Stimulated activated CD4-positive, alpha-beta T cell treated with anti-CD3 and anti-CD28 coated beads, Interleukin-12 subunit alpha, Interleukin-12 subunit beta, amount 100 ng/mL, for 48 hours (primary cell): ENCODE measurements at places on chromosomes 3 and 15.
A peak's percentile ranks its signal among the peaks of the same experiment; 100 is the strongest.

DNA sequence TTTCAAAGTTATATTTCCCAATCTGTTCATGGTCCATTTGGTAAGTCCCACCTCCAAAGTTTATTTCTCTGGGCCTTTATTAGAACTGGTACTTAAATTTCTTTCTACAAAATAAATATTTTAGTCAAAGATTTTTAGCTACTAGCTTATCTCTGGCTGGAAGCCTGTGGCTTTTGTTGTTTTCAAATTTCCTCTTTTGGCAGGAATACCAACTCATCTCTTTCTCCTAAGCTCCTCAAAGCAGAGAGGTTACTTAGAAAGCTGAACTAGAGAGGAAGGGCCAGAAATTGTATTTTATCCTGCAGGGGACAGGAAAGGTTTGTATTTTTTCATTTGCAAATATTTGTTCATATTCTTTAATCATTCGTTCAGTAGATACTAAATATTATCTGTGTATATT, 227.8 kb downstream of the TBL1XR1 start:
- DNase-seq, result no peak

DNA sequence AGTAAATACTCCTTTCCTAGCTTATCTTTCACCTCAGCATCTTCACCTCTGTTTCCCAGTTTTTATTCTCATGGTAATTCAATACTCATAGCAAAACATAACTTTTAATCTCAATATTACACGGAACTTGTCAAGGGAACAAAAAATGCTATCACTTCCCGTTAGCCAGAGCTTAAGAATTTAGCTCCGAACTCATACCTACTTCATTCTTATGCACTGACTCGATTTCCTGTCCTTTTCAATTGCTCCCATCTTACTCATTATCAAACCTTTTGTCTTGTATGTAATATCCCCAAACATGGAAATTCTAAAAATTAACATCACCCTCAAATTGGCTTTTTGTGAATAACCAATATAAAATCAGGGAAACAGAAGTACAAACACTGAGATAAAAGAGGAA, 28.2 kb downstream of the MYEF2 start:
- no peak for DNase-seq

DNA sequence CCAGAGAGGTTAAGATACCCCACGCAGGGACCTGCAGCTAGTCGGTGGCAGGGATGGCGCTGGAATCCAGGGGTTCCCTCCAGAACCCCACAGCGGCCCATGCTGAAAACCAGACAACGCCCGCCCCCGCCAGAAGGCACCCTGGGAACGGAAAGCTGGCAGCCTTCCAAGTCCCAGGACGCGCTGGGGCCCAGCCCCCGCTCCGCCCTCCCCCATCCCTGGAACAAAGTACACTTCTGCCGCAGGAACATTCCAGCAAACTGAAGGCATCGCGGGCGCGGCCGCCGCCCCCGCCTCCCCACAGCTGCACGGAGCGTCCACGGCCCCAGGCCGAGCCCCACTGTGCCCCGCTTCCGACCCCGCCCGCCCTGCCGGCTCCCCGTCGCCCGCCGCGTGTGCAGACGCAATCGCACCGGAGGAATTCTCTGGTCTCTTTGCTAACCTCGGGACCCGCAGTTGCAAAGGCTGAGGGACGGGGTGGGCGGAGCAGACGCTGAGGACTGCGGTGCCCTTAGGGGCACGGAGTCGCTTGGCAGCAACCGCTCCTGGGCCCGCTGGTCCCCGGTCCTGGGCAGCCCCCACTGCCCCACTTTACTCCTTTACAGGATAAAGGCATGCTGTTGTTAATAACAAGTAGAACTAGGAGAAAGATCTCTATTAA, 44.8 kb upstream of the RNU6-1 start:
- peak; percentile 25 for DNase-seq

DNA sequence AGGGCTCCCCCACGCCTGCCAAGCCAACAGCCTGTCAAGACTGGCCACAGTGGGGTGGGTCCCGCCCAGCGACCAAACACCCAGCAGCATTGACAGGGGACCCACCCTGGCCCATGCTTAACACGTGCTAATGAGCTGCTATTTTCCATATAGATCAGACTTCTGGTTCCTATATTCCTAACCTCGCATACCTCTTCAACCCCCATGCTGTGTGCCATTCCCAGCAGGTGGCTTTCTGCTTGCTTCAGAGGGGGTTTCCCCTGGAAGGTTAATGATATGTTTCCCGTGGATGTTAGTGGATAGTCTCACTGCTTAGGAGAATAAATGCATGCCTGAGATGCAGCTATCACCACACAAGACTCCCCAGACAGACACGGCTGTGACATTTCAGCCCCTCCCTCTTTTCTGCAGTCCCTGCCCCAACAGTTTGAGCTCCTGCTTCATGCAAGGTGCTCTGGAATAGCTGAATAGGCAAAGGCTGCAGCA, 37.9 kb upstream of the MGLL start:
- no peak for DNase-seq

DNA sequence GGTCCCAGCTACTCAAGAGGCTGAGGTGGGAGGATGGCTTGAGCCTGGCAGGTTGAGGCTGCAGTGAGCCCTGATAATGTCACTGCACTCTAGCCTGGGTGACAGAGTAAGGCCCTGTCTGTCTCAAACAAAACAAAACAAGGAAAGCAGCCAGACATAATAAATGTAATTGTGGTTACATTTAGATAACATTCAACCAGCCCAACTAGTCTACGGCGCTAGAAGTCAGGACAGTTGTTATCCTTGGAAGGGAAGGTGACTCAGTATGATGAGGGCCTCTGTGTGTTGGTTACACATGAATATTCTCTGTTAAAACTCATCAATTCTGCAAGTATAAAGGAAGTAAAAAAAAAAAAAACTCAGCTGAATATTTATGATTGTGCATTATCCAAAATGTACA, 27.0 kb upstream of the CSPG5 start:
- DNase-seq, result no peak

- no peak for DNase-seq
Observed at GRCh38 chr3:63914312-63914711, 2.1 kb upstream of the SCAANT1 start.

DNA sequence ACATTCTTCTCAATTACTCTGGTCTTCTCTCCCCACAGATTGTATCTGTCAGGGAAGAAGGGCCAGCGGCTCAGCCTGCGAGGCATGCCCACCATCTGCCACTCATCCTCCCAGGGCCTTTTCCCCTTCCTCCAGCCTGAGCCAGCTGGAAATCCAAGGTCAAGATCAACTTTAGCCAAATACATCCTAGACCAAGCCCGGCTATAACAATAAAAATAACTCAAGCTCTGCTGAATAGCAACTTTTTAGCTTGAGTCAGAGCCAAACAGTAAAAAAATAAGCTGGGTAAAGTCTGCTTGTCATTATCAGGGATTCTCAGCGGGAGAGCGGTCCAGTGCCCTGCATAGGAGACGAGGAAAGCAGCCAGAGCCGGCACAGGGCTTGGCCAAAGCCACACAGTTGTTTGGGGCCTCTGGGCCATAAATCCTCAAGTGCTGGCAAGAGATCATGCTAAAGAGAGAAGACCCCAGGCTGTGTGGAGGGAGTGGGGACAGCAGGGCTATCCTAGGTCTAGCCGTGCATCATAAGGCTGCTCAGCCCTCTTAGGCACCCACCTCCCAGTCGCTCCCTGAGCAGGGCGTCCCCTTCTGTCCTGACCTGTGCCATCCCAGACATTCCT, 76.2 kb upstream of the HERC1 start:
- DNase-seq, result no peak

GRCh38 chr3:123285066-123285465, 83.3 kb downstream of the SEC22A start:
- no peak for DNase-seq

GRCh38 chr3:100753846-100754245, 44.6 kb downstream of the TFG start:
- no peak for DNase-seq

DNA sequence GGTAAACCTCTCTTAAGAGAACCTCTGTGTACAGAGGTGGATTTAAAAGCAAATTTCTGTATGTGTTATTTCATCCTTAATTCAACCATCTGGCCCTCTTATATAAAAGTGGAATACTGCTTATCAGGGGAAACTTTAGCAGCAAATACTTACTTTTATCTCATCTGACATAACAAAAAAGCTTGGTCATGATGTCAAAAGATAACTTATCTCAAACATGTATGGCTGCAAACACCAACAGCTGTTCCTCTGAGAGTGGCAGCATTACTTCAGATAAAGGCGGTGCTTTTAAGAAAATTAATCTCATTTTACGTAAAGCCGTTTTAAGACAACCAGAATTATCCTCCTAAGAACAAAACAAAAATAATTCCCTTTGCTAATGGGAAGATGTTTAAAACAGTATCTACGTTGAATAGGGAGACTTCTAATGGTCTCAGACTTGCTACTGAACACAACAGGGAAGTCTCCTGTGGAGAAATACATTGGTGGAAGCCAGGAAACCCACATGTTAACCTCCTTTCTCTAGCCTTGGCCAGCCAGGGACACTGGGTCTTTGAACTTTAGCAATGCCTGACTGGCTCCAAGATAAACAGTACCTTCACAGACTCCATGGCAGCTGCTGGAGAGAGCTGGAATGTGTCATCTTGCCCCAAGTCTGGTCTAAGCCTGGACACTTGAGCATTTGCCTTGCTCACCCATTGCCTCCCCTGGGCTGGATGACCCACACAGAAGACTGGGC, 18.1 kb downstream of the ARRDC4 start:
- no peak for DNase-seq

GRCh38 chr3:132650153-132650552, 9.5 kb downstream of the ACAD11 start:
- DNase-seq, result no peak

DNA sequence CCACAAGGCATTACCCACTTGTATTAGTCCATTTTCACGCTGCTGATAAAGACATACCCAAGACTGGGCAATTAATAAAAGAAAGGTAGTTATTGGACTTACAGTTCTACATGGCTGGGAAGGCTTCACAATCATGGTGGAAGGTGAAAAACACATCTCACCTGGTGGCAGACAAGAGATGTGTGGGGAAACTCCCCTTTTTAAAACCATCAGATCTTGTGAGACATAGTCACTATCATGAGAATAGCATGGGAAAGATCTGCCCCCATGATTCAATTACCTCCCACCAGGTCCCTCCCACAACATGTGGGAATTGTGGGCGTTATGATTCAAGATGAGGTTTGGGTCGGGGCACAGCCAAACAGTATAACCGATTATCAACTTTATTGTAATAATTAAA, 17.0 kb upstream of the CMC1 start:
- DNase-seq, result no peak

- no peak for DNase-seq
Observed at GRCh38 chr3:73559749-73560148, 65.0 kb downstream of the PDZRN3 start.

DNA sequence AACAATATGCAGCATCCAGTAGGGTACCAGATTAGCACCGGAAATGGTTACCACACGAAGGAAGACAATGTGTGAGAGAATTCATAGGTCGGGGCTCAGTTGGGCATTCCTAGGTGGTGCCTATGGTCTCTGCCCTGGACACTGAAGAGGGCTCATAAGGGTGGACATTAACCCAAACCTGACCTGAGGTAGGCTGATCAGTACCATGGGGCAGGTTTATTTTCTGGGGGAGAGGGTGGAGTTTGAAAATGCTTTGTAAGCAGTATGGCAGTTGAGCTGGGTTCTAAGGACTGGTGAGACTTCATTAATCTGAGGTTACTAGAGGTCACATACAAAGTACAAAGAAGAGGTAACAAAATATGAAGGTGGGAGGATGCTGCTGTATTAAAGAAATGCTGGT, 68.4 kb downstream of the RPL22L1 start:
- DNase-seq, result no peak

GRCh38 chr3:181326637-181327223, 337.2 kb upstream of the DNAJC19 start:
- no peak for DNase-seq

- no peak for DNase-seq
Observed at GRCh38 chr3:11482021-11482420, 161.7 kb downstream of the VGLL4 start.

DNA sequence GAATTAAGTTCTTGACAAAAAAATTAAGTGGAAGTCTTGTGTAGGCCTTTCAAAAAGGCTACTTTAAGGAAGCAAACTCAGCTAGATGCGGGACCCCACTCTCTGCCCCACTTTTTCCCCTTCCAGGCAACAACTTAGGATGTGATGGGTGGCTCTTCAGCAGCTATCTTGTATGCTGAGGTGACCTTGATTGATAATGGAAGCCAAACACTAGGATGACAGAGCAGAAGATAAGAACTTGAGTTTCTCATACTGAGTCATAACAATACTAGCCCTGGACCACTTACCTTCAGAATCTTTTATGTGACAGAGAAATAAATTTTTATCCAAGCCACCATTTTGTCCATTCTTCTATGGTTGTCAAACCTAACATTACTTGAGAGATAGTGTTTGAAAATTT, 16.1 kb downstream of the PDCD10 start:
- no peak for DNase-seq

DNA sequence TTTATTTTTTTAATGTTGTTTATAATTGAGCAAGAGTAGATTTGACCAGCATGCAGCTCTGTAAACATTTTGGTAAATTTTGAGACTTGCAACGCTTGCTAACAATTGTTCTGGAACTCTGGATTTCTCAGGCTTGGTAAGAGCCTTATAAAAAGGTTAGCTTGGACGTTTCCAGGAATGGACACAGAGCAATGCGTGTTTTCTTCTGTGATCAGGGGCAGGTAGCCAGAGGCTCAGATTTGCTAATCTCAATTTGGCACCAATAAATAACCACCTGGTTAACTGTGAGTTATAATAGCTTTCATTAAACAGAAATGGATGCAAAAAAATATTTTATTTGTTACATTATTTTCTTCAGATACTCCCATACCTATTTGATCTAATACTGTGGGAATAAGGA, 39.8 kb downstream of the CADM2 start:
- DNase-seq, result no peak

- no peak for DNase-seq
Observed at GRCh38 chr3:45618081-45618509, 23.5 kb downstream of the LIMD1 start.

- DNase-seq, result peak; percentile 75
Observed at GRCh38 chr3:190566043-190566933, 52.4 kb downstream of the IL1RAP start.

- no peak for DNase-seq
Observed at GRCh38 chr3:78848392-78849288, 919.2 kb downstream of the ROBO1 start.

DNA sequence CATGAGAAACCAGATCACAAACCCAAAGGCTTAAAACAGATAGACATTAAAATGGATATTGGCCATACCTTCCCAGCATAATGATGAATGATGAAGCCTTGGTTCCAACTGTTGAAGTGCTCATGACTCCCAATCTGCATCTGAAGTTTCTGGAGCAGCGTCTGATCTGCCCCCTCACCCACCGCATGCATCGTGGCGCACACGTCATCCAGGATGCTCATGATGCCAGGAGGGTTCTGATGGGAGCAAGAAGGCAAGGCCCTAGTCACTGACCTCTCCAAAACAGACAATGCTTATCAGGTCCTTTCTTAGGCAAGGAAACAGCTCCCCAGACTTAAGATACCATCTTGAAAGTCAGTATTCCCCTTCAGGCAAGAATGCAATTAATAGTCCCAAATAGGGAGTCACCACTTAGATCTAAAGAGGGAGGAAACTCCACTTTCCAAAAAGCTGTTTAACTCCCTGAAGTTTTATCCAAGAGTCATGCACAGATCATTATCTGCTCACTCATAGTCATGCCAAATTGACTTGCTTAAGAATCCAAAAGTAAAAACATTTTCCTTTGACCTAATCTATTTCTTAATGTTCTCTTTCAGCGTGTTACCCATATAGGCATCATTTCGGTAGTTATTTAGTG, 2.1 kb downstream of the LDHAL6B start:
- DNase-seq, result no peak
